A549 (cell line): ENCODE measurements at places on chromosomes 3 and 15. TPM values are rescaled to one million over a fixed set of nuclear protein-coding genes. Genes with fewer than 3 reads are reported as not detected.

DNA sequence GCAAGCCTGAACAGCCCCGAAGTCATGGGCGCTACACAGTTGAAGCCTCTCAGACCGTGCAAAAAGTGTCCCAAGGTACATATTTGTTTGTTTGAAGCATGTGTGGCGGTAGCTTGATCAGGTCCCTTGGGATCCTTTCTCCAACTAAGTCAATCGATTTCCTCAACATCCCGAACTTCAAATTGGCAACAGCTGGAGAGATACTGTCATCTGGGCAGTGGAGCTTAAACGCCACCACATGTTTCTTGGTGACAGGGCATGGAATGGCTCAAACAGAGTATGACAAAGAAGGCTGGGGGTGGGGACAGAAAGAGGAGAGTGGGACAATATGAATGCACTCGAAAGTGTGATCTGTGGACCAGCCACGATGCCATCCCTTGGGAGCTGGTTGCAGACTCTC lies 84.9 kb upstream of the PSMD6 start:
- no peak for DNase-seq

GRCh38 chr15:35936284-35936683 lies 390.3 kb upstream of the DPH6 start:
- no peak for DNase-seq

The ROBO1 gene
- 21.1 to 27.4 TPM (median 25.3 TPM) in 3 replicates for polyA plus RNA-seq

DNA sequence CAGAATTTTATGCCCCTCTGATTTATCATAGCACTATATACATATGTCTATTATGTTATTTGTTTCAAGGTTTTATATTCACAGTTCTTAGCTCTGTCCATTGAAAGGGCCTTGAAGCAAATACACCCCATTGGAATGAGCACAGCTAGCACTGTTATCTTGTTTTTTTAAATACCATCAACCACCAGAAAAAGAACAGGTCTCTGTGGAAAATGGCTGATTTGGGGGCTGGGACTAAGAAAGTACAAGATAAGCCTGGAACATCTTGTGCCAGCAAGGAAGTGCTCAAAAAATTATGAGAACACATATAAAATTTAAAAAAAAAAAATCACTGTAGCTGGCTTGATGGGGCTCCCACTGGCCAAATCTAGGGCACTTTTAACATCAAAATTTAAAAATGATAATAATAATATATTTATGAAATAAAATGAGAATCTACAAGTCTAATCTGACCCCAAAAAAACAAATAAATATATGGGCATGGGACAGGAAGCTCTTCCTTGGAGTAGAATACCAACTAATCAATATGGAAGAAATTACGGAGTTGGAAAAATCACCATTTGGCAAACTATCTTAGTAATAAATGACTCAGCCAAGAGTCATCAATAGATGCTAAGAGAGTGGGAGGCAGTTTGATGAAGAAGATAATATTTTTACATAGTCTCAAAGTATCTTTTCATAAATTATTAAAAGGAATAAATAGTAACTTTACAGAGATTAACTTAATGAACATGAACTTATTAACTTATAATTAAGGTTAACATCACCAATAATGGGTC lies 20.5 kb downstream of the IFT80 start:
- DNase-seq = no peak

The NAALADL2 gene
- 0.08 to 0.35 TPM (median 0.28 TPM) in 3 replicates for polyA plus RNA-seq

The IQCB1 gene
- polyA plus RNA-seq = 19.8 to 22.9 TPM (median 22.1 TPM) in 3 replicates

GRCh38 chr3:194488055-194488742 lies 1.4 kb upstream of the ATP13A3 start:
- DNase-seq = no peak

The TMEM62 gene
- polyA plus RNA-seq = 6.9 to 7.6 TPM (median 7.5 TPM) in 3 replicates

GRCh38 chr15:66721020-66721419 lies 19.0 kb downstream of the SMAD6 start:
- no peak for DNase-seq

The DNASE1L3 gene
- polyA plus RNA-seq = not detected in 3 replicates

The APOD gene
- 0.15 to 0.36 TPM (median 0.28 TPM) in 3 replicates for polyA plus RNA-seq

DNA sequence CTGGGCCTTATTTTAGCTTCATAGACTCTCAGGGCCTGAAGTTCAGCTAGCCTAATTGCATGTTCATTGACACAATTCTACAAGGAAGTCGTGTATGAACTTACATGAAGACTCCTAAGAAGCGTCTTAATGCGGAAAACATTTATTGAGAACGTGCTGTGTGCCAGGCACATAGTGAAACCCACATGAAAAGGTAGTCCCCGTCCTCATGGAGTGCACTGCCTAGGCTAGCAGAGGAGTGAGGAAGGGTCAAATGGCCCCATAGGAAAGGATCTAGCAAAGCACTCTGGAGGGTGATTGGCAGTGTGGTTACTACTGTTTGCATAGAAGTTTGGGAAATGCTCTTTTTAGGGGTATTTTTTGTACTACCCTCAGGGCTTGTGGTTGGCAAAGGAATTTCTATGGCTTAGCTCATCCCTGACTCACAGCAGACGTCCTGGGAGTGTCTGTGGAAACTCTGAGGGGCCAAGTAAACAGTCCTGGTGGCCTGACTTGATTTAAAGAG lies 854 bp upstream of the NPTN start:
- DNase-seq = peak; percentile 65

DNA sequence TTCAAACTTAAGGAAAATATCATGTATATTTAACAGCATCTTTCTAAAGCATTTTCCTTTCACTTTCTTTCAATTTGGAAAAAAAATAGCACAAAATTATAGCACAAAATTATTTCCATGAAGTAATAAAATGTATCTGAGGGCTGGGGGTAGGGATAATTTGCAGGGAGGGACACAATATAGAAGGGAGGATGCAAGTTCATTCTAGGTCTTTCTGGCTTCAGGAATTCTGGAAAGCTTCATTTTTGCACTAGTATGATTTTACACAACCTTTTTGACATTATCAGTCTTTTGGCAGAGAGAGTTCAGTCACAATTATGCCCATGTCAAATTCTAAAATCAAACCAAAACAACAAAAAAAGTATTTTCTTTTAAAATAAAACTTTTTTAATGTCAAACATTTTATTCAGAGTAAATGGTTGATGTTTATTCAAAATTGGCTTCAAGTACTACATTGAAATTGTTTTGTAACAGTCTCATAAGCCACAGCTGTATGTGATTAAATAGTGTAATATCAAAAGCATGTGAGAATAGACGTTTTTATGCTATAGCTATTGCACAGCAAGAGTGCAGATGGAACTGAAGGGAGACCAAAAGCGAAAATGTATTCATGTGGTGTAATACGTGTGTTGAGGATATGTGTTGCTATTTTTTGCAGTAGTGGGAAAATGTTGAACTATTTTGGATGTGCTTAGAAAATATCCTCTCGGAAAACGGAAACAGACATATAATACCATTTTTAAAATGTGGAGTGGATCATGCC lies 5.8 kb downstream of the RBMS3 start:
- DNase-seq = no peak

DNA sequence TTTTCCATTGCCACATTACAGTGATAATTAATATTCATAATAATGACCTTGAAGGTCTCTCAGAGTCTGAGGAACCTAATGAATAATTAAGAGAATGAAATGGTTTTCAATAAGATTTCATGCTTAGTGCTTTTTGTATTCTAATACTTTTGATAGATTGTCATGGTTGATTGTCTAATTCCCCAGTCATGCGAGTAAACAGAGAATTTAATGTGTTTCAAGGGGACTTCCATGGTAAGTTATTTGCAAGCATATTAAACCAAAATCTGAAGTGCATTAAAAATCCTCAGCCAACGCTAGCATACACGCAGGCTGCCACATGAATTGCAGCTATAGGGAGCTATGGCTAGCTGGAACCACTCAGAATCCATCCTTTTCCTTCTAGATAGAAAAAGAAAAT lies 18.9 kb upstream of the ANO10 start:
- no peak for DNase-seq

DNA sequence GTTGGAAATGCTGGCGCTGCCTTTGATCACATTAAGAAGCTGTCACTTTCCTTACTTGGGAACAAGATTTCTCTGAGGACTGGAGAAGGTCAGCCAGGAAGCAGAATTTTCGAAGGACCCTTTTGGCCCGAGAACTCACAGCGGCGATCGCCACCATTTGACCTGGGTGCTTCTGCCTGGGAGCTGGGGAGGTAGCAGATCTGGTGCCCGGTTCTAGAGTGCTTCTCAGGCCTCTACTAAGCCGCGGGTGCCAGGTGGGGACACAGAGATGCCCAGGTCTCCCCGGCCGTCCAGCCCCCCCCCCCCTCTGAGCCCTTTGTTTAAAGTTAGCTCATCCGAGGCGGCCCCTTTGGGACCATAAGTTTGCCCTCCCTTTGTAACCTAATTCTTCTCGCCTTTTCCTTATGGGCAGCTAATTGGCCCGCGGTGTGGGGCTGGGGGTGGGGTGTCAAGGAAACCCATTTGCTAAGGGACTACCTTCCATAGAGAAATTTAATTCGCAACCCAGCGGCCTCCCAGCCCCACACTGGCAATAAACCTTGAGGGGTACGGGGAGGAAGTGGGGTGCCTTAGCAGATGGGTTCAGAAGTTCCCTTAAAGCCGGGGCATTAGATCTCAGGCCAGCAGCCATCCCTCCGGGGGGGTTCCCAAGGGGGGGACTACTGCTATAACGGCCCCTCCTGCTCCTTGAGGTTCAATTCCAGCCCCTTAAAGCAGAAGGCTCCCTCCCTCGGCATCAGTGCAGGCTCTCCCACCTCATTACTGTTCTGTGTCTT lies 1.9 kb downstream of the GATA2 start:
- DNase-seq = no peak

GRCh38 chr3:125032100-125032643 lies 23.6 kb downstream of the HEG1 start:
- no peak for DNase-seq

DNA sequence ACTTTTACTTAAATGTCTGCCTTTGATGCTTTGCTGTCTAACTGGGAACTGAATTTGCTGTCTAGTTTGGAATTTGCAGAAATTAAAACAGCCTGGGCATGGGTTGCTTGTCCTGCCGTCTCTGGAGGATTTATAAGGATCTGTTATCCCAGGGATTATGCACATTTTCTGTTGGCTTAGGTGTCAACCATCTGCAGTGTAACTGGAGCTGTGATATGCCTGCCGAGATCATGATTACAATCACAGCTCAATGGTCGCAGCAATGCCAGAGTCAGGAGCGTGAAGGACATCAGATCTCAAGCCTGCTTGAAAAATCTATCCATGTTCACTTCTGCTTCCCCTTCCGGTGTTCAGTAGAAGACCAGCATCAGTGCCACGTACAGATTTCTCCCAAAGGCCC lies 41.8 kb upstream of the SETMAR start:
- no peak for DNase-seq

The ALG1L2 gene
- not detected in 3 replicates for polyA plus RNA-seq

- DNase-seq = no peak
Measured at GRCh38 chr3:126960604-126960995, 22.3 kb upstream of the PLXNA1 start.

The HPS3 gene
- 25.5 to 28.4 TPM (median 26.1 TPM) in 3 replicates for polyA plus RNA-seq
